ENCODE measurements at places on chromosomes 16 and 17.

DNA sequence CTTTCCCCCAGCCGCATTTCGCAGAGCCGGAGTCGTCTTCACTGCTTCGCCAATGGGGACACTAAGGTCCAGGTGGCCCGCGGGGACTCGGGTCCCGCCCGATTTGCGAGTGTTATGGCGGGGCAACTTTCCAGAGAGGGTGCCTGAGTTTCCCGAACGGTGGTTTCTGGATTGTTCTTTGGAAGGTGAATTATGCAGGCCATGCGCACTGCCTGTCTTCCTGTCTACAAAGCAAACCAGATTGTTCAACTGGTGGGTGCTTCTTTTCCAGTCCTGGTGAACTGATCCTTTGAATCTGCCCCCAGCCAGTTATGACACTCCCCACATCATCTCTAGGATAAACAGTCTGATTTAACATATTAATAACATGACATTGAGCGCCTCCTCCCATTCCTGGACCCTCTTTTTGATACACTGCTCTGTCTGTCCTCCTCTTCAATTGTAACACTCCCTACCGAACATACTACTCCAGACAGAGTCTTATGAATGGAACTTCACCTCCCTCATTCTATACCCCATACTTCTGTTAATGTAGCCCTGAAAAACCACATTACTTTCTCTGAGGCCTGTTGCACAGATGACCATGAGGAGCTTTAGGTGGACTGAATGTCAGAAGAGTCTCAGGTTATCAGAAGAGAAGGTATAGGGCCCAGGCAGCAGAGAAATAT, 159.0 kb downstream of the RAB11FIP4 start:
- no peak for DNase-seq

GRCh38 chr16:64132759-64133361, 989.0 kb downstream of the CDH11 start:
- DNase-seq: no peak

DNA sequence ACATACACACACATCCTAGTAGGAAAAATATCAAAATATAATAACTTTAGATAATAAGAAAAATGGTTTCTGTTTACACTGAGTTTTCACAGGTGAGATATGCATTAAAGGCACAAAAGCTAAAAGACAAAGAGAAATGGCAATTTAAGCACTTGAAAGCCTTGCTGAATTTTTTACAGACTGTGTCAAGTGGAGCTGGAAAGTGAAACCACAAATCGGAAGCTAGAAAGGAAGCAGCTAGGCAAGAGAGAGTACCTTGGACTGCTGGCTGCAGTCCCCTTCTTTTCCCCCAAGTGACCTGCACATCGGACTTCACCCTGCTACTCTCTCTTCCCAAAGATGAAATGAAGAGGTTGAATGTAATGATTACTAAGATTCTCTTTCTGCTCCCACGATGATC, 135.1 kb downstream of the CDH13 start:
- no peak for DNase-seq

DNA sequence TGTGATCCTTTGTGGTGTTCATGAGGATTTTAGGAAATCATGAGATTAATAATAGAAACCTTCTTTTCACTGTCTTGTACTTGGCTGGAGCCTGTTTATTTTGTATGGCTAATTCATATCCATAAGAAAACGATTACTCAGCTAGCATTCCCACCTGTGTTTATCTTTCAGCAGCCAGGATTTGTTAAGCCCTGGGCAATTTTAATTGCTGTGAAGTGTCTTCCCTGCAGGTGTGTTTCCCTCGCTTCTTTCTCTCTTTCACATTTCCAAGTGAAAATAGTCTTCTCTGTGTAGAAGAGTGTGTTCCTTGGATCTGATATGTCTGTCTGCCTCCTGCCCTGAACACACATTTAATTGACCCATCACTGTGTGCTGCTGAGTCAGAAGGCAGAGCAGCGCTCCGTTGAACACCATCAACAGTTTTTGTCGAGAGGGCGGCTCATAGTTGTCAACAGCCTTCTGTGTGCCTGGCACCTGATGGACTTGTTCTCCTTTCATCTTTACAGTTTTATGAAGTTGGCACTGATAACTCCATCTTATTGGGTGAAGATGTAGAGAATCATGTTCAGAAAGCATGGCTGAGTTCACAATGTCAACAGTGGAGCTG, 83.2 kb downstream of the SPECC1 start:
- no peak for DNase-seq

GRCh38 chr16:12318661-12319427, 342.3 kb downstream of the SNX29 start:
- DNase-seq: no peak

- no peak for DNase-seq
Observed at GRCh38 chr16:58820411-58820810, 86.3 kb upstream of the GOT2 start.

DNA sequence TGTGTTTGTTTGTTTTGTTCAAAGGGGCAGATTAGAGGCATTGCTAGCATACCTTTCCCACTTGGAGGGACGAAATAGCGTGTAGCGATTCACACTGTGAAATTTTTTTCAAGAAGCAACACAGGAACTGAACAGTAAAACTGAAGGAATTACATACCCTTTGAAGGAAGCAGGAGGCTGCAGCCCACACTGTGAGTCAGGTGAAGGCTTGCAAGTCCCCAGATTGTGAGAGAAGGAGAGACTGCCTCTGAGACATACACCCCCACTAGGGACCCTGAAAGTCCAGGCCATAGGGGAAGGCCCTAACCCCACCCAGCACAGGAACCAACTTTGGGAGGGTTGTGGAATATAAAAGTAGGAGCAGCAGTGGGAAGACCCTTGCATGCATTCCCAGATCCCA, 69.6 kb upstream of the HS3ST3A1 start:
- DNase-seq: no peak

DNA sequence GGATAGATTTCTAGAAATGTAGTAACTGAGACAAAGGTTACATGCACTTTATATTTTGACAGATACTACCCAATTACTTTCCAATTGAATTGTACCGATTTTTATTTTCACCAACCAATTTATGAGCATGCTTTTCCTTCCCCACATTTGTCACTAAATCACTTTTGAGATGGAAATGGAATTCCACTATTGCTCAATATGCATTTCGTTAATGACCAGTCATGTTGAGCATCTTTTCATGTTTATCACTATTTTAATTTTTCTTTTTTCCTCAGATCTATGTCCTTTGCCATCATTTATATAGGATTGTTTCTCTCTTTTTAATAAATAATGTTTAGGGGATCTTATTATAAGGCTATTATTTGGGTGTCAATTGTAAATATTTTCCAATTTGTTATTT, 102.8 kb upstream of the SMIM36 start:
- no peak for DNase-seq

GRCh38 chr17:71496552-71496951, 624.3 kb upstream of the SOX9 start:
- peak; percentile 66 for DNase-seq

DNA sequence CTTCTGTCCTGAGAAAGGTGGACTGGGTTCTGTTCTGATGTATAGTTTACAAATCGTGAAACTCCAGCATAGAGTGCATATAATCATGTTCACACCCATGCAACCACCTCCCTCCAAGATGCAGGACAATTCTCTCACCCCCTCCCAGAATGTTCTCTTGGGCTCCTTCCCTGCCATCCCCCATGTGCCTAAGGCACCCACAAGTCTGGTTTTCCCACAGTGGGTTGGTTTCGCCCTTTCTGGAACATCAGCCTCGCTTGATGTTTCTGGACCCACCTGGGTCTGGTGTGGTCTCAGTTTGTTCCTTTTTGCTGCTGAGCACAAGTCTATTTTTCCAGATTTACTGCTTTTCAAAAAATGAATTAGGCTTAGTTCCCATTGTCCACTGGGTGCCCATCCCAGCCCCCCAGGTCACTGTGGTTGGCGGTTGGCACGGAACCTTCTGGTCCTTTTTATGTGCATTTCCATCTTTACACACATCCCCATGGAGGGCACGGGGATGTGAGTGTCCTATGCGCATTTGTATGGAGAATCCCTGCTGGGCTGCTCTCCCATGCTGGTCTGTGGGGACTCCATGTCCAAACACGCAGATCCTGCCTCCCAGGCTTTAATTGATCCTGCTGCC, 19.0 kb downstream of the MAP2K3 start:
- DNase-seq: no peak

DNA sequence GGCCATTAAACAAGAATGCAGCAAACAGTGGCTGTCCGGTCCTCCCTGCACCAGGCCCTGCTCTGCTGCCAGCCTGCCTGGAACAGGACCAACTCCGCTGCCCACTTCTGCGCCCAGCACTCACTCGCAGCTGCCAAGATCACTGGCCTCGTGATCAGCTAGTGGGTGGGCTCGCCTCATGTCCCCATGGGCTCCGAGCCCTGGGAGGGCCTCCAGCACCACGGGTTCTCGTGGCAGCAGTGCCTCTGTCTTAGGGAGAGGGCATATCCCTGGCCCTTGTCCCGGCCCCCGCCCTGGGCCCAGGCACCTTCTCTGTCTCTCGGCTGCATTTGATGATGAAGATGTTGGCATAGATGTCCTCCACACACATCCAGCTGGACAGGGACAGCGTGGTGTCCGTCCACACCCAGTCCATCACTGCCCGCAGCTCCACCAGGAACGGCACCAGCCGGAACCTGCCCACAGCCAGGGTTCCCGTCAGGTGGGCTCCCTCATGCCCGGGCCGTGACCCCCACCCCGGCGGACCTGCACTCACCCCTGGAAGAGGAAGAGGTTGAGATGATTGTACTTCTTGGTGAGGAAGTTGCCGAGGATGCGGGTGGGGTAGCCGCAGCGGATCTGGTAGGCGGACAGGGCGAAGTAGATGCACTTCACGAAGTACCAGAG, 13.1 kb downstream of the CTU2 start:
- no peak for DNase-seq

- DNase-seq: no peak
Observed at GRCh38 chr17:38693700-38694329, 11.3 kb upstream of the MLLT6 start.

- no peak for DNase-seq
Observed at GRCh38 chr17:51536627-51537026, 276.3 kb downstream of the UTP18 start.

- no peak for DNase-seq
Observed at GRCh38 chr17:50594128-50594823, 33.8 kb downstream of the CACNA1G start.

DNA sequence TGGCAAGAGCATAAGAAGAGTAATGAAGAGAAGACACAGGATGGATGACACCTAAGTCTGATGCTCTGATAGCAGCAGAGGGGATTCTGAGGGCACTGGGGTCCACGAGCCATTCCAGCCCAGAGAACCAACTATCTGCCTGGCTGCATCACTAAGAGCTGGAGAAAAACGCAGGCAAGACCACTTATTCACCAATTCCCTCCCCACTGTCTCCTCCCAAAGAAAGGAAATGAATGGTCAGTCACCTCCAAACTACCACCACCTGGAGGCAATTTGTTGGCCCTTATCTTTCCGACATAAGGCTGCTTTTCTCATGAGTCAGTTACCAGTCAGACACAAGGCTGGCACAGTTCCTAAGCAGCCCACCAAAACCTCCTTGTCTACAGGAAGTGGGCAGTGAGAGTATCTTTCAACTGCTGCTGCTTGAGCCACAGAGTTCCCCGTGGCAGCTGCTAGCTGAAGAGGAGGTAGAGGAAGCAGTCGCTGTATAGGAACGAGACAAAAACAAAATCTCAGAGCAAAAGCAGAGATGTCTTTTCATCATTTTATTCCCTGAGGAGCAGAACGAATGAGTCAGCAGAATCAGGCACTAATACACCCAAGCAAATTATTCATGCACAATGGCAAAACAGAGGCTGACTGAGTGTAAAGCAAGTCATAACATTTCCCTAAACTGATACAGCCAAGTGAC, 111.1 kb downstream of the SMG6 start:
- peak; percentile 95 for DNase-seq

DNA sequence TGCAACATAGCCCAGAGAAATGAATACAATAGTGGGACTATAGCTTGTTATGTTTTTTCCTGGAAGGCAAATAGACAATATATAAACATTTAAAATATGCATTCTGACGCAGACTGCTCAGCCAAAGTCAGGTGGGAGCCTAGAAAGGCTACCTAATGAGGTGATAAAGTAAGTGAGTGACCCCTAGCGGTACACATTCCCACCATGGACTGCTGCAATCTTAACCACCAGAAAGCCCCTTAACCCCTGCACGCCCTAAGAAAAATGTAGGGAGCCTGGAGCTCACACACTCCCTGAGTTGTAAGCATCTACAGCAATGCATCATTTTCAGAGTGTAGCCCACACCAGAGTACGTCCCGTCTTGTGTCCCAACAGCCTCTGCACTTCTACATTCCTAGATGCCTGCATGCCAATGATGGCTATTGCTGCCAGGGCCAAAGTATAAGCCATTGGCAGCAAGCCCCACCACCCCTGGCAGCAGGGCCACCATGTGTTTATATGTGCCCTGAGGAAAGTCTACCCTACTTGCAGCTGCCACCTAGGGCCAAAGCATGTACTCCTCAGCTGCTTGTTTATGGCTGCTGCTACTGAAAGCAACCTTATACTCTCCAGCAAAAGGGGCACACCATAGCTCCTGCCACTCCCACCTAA, 127.6 kb downstream of the KIF2B start:
- DNase-seq: no peak

DNA sequence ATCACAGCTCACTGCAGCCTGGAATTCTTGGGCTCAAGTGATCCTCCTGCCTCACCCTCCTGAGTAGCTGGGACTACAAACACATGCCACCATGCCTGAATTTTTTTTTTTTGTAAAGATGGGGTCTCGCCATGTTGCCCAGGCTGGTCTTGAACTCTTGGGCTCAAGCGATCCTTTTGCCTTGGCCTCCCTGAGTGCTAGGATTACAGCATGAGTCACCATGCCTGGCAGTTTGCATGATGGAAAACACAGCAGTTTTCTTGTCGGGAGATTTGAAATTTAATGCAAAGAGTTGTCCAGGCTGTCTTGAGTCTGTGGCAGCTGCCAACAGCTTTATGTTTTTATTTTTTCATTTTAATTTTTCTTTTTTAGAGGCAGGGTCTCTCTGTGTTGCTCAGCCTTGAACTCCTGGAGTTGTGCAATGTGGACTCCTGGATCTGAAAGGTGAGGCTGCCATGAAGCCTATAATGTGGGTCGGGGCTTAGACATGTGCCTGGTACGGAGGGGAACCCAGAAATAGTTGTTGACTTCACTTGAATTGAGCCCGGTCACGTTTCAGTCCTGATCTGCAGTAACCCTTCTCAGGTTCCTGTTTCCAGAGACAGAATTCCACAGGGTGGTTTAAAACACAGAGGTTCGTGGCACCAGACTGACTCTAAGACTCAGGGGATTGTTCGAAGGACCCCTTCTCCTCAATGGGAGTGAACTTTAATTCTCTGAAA, 18.7 kb downstream of the CD300A start:
- DNase-seq: no peak

DNA sequence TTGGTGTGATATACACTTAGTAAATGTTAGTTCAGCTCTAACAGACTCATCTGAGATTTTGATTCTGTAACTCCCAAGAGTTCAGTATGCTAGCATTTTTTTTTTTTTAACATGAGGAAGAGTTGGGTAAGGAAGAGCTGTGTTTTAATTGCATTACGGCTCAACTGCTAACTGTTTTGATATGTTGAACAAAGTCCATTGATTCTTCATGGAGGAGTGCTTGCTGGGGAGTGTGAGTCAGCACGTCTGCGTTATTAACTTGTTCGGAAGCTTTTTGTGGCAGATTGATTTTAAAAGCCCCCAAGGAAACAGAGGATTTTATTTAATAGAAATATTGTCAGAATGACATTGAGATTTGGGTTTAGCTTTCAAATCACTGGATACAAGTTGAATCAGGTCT, 45.8 kb downstream of the PITPNC1 start:
- DNase-seq: no peak

- DNase-seq: no peak
Observed at GRCh38 chr17:81294512-81295030, 536 bp downstream of the SLC38A10 start.
